ENCODE measurements at places on chromosomes 7 and 10.

DNA sequence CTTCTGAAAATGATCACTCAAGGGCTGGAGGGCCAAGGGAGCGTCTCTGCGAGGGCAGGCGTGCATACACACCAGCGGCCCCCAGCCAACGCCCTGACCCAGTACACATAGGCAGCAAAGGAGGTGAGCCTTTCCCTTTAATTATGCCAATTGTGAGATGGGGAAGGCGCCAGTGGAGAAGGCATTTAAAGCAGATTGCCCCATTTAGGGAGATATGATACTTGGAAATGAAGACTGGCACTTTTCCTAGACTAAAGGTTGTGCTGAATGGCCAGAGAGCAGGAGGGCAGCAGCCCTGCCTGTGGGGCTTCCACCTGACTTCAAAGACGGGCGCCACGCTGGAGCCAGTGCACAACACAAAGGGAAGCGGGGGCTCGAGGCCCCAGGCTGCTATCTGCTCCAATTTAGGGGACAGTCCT, 24.1 kb downstream of the HIPK2 start:
- DNase-seq: no peak

DNA sequence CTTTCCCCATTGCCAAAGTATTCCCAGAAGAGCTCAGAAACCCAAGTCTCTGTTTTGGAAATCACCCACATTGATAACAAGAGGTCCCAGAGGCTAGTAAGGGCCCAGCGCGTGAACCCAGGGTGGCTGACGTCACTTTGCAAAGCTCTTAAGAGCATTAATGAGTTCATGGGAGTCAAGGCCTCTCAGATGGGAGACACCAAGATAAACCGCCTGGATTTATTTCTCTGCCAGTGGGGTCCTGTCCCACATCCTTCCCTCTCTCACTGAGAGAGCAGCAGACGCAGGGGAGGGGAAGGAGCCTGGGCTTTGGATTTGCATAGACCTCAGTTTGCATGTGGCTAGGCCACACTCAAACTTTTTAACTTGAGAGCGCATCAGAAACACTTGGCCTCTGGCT, 184.8 kb upstream of the PDE1C start:
- no peak for DNase-seq

DNA sequence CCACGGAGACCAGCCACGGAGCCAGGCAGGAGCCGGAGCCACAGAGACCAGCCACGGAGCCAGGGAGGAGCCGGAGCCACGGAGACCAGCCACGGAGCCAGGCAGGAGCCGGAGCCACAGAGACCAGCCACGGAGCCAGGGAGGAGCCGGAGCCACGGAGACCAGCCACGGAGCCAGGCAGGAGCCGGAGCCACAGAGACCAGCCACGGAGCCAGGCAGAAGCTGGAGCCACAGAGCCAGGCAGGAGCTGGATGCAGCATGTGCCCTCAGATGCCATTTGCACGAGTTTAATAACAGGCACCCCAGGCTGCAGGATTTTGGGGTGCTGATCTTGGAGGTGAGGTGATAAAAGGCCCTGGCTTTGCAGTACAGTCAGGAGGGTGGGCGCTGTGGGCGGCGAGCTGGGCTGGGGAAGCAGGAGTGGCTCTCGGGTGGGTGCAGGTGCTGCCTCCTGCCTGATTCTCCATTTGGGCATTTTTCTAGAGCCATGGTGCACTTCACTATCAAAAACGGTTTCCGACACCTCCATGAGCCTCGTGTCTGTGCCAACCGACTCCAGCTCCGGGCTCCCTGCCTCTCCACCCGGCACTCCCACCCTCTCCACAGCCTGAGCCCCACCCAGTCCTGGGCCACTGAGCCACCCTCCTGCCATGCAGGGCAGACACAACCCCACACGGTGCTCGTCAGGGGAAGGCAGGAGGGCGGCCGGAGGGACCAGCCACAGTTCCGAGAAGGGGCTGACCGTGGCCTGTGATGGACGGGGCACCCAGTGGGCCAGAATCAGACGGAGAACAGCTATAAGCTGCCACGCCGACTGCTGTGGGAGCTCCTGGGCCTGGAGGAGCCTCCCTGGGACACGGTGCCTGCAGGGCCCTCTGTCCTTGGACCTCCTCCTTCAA, 40.8 kb upstream of the NKX6-2 start:
- no peak for DNase-seq

DNA sequence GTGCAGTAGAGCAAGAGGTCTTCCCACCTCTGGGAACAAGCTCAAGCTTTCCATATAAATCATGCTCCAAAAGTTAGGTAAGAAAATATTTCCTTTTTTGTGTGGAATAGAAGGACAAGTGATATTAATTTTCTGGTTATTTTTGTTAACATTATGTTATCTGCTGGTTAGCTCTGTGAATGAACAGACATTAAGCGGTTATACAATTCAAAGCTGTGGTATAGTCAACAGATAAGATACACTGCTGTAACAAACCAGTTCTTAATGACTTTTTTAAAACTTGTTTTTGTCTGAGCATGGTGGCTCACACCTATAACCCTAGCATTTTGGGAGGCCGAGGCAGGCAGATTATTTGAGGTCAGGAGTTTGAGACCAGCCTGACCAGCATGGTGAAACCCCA, 43.0 kb upstream of the PRKAR2B start:
- DNase-seq: no peak

DNA sequence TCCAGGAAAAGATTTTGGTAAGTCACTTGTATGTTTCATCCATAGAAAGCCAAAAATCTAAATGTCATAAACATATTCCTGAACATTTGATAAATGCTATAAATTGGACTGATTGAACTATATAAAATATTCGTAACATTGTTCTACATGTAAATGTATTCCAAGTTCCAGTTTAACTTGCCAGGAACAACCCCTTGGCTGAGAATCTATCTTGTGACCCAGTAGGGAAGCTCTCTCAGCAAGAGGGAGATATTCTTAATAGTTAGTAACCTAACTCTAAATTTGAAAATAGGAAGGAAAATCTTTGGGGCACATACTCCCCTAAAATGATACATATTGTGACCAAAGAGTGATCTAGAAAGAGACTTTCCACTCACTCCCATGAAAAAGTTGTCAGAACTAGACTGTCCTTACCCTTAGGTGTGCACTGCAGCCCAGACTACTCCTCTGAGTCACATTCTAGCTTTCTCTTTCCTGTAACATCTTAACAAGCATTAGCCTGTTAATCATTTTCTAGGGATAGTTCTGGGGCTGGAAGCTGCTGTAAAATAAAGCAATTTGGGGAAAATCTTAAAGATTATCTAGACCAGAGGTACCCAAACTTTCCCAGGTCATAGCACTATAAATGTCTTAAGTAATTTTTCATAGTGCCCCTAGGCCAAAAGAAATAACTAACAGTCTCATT, 73.7 kb upstream of the SKAP2 start:
- DNase-seq: peak; percentile 91

DNA sequence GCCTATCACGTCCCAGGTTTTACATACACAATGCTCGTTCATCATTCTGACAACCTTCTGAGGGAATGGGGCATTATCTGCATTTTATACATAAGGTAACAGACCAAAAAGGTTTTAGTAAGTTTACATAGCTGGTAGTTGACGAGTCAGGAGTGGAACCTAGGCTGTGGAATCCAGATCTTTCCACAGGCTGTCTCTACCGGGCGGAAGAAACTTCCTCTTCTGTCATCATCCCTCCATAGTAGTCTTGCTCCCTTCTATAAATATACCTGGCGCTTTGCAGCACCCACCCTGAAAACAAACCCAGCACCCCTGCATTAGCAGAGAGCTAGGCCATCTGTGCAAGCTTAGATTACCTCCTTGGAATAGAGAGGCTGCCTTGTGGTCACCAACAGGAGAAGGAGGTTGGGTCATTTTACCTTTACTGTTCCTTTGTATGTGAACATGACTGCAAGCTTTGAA, 1.3 kb downstream of the TSPAN13 start:
- no peak for DNase-seq

- no peak for DNase-seq
Measured at GRCh38 chr7:143376396-143376795, 4.7 kb upstream of the ZYX start.

DNA sequence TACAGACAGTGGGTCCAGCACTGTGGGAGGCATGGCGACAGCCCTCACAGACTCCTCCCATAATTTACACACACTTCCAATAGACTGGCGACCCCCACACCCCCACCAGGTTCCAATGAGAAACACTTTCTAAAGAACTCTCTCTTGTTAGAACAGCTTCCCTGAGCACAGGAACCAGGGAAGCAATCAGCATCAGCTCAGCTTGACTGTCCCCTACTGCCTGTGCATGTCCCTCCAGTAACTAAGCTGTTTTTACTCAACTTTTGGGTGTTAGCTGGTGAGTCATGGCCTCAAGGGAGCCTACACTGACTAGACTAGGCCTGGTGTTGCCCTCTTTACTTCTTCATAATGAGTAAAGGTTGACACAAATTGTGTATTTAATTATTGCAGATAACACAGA, 32.6 kb upstream of the HERPUD2 start:
- no peak for DNase-seq

DNA sequence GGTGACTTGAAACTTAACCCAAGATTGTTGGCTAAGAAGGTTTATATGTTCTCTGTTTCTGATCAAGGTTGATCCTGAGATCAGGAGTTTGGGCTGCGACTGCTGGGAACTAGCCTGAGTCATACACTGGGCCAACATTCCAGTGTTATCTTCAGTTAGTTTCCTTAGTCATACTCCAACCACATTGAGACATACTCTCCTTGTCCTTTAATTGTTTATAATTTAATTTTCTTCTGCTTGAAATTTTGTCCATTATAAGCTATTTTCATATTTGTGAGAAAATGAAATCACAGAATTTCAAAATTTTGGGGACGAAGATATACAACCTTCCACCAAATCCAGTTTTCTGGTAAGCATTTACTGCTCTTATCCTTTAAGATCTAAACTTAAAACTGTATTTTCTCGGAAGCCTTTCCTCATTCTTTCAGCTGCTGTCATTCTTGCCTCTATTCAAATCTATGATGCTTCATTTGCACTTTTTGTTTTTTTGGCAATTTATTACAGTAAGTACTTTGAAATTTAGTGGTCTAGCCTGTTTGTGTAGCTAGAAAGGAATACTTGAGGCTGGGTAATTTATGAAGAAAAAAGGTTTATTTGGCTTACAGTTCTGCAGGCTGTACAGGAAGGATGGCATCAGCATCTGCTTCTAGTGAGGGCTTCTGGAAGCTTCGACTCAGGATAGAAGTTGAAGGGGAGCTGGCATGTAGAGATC, 63.4 kb upstream of the POT1 start:
- peak; percentile 78 for DNase-seq

DNA sequence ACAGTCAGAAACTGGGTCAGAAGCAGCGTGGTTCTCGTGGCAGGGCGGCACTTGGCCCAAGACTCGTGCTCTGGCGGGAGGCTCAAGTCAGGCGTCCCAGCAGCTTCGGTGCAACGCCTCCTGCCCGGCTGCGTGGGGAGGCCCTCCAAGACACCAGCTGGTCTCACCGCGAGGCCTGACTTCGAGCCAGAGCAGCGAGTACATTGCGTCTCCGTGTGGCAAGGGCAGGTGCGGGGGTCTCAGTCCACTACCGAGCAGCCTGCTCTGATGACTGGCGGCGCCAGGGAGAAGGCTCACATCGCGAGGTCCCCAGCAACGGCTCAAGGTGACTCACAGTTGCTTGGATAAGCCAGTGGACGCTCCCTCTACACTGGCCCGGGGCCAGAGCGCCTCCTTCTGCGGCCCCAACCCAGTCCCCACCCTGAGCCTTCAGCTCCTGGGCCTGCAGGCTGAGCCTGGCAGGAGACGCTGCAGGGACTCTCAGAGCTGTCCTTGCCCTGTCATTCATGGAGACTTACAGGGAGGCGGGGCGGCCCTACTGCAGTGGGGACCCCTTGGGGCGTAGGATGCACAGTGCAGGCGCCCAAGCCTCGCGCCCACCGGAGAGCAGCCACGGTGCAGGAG, 41.9 kb upstream of the PRKAR1B start:
- DNase-seq: peak; percentile 33

GRCh38 chr10:21138769-21139340, 241.7 kb upstream of the NEBL start:
- no peak for DNase-seq

GRCh38 chr7:158353606-158354570, 233.7 kb downstream of the PTPRN2 start:
- peak; percentile 31 for DNase-seq

DNA sequence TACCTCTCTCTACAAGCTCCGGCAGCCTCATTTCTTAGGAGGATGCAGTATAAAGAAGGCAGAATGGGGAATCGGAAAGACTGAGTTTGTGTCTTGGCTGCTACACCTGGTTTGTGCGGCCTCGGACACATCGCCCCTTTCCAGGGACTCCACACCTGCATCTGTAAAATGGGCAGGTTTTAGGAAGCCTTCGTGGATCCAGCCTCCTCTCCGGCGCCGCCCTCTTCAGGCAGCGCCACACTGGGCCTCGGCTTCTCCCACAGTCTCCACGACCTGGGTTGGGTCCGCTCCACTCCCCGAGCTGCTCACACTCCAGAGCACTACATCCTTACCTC, 341 bp downstream of the GOT1 start:
- peak; percentile 34 for DNase-seq

DNA sequence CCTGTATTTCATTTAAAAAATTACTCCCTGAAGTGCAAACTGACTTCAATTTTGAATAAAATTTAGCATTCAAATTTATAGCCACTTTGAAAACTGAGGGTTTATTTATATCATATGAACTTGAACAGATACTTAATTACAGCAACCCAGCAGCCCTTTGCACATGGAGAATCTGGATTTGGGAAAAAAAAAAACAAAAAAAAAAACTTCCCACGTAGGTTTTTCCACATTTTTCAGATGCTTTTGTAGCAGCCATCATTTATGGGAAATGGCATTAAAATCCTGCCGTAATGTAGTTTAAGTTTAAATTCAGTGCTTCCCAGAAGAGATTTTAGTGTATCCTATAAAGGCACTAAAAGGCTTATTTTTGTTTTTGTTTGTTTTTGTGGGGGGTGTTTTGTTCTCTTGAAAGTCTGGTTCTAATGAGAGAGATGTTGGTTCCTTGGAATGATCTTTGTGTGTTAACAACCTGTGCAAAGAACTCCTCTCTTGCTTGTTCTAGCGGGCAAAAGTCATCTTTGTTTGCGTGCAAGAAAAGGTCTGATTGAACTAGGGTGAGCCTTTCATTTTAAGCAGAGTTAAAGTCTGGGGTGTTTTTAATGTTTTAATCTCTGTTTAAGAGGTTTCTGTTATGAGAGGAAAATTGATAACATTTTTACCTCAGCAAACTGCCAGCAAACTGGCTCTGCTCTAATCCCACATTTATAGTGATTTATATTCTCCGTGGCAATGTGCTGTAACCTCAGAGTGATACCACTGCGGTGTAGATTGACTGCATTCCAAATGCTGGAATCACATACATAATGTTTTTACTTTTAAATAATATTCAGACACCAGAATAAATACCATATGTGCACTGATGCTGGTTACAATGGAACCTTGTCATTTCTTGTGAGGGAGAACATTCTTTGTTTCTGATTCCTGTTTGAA, 105.5 kb downstream of the WNT2 start:
- no peak for DNase-seq

- no peak for DNase-seq
Measured at GRCh38 chr7:133095119-133095671, 13.3 kb upstream of the CHCHD3 start.

DNA sequence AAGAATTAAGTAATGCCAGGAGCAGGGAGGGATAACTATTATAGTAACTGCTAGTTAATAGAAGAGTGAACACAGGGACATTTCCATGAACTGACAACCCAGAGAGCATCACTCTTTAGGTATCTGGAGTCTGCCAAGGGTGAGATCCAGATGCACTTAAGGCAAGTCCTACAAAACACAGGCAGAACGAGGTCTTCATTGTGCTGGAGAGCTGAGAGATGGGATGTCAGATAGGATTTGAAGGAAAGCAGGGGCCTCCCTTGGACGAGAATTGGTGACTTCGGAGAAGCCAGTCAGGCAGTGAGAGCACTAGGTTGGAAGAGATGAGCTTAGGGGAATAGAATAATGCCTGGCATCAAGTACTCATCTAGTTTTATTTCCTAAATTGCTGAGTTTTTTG, 684.5 kb downstream of the GATA3 start:
- no peak for DNase-seq

Measured in ACHN (cell line).